ENCODE measurements at places on chromosomes 7 and 10.

DNA sequence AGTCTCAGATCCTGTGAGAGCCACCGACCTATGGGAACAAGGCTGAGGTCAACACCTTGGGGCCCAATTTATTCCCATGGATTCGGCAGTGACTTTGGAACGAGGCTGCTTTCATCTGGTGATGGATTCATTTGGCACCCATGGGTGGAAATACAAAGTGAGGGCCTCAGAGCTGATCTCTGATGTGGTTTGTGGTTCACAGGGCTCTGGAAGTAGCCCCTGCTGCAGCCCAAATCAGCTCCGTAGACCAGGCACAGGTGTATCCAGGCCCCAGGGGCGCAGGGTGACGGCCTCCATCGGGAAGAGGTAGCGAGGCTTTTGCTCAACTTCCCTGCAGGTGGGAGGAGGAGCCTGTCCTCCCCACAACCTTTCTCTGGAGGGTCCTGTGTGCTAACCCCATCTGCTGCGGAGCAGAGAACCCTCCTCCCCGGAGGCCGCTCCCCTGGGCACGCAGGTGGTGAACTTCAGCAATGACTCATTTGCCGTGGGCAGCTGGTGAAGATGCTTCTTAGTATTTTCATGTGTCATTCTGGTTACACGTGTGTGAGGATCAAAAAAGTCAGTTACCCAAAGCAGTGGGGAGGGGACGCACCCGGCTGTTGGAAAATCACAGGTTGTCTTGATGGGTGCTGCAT, 7.5 kb upstream of the JAKMIP3 start:
- no peak for DNase-seq

GRCh38 chr10:7984325-7984724, 70.2 kb upstream of the GATA3 start:
- DNase-seq = no peak

DNA sequence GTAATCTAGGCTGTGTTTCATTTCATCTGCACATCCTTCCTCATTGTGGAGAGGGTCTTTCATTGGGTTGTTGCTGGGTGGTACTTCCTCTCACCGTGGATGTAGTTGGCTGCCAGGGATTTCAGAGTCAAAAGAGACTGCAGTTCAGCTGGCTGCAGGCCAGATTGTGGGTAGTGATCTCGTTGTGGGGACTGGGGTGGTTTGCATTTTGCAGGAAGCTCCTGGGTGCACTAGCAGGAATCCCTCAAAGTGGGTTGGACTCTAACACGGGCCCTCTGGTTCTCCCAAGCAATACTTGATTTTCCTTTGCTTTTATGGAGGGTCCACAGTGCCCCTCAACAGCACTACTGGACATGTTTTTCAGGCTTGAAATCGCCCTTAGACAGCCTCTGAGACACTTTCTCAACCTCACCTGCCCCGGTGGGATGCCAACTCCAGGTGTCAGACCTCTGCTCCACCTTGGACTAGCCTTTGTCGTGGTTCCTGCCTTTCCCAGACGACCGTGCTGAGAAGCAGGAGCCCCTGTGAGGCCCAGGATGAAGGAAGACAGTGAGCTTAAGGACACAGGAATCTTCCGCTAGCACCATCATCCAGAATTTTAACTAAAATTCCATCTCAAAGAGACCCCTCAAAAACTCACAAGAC, 23.9 kb upstream of the ZNF273 start:
- no peak for DNase-seq

GRCh38 chr7:135414850-135415439, 95.0 kb downstream of the CNOT4 start:
- DNase-seq = no peak

DNA sequence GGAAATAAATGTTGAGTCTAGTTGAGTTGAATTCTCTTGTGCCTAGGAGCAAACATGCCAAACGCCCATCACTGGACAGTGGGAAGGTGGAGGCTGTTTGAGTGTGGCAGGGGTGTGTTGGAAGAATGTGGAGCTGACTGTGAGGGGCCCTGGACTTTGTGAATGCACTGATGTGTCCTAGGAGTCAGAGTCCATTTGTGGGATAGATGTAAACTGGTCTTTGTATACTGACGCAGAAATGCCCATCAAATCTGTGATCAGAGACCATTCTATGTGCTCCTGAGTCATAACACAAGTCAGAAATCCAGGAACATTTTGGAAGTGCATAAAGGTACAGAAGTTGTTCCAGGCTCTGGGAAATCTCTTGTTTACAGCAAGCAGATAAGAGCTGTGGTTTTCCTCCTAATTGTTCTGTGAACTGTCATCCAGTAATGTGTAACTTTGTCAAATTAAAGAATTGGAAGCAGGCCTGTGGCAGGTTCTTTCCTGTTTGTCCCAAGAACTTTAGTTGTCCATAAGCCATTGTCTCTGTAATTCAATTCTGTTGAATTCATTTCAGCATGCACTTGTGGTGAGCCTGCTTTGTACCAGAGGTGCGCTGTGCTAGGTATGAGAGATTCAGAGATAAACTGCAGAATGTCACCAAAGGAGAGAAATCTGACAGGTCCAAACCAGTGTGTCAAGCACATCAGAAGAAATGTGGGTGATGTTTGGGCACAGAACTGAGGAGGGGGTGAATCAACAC, 7.6 kb downstream of the PRXL2A start:
- DNase-seq = no peak

- DNase-seq = peak; percentile 37
Observed at GRCh38 chr10:84333864-84334451, 5.6 kb downstream of the CCSER2 start.

- DNase-seq = no peak
Observed at GRCh38 chr7:80611779-80612178, 26.7 kb upstream of the CD36 start.
